Peyer's patch (tissue), 4 donors: ENCODE measurements at places on chromosomes 2 and 18. TPM values are rescaled to one million over a fixed set of nuclear protein-coding genes. Genes with fewer than 3 reads are reported as not detected.
A peak's percentile ranks its signal among the peaks of the same experiment; 100 is the strongest.

Gene ITGB6
- 13.3 TPM for total RNA-seq

Gene EN1
- total RNA-seq = not detected

Gene ALLC
- total RNA-seq = not detected

Gene WDSUB1
- total RNA-seq = 4.0 TPM

Gene SF3B6
- 75.9 TPM for total RNA-seq

- DNase-seq = no peak
- H3K4me1 ChIP-seq = no peaks in the 10 kb centered on the region
- H3K27me3 ChIP-seq = no peaks in the 10 kb centered on the region
- H3K27ac ChIP-seq = no peak overlapping the region
These were observed 86.6 kb downstream of the MARCO start for GRCh38 chr2:119028327-119029174.

DNA sequence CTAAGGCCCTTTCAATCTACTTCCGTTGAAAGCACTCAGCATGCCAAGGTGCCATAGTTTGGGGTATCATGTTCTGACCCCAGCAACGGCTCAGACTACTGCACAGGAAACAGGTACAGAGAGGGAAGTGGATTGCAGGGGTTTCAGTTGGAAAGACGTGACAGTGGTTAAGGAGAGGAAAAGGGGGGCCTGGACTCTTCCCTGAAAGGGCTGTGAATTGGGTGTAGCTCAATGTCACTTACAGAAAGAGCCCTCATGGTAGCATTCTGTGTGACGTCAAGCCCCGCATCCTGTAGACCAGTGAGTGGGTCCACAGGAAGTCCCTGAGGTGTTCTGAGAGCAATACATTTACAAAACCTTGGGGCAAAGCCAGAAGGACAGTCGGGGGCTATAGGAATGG lies 121.5 kb upstream of the GYPC start:
- H3K4me3 ChIP-seq = no peak overlapping the region
- DNase-seq = no peak
- no peak overlapping the region for H3K27ac ChIP-seq

Gene CDCA7
- total RNA-seq = 48.8 TPM

Gene FBXO15
- total RNA-seq = not detected

GRCh38 chr2:134027980-134028379 lies 225.9 kb upstream of the MGAT5 start:
- no peaks in the 10 kb centered on the region for H3K36me3 ChIP-seq
- DNase-seq = no peak
- peaks cover 5% of the 10 kb centered on the region for H3K4me1 ChIP-seq
- H3K4me3 ChIP-seq = no peak overlapping the region
- H3K27me3 ChIP-seq = no peaks in the 10 kb centered on the region

GRCh38 chr18:7174344-7175095 lies 56.4 kb upstream of the LRRC30 start:
- H3K36me3 ChIP-seq = no peaks in the 10 kb centered on the region
- H3K4me3 ChIP-seq = no peak overlapping the region
- H3K4me1 ChIP-seq = no peaks in the 10 kb centered on the region
- H3K27ac ChIP-seq = no peak overlapping the region
- no peak for DNase-seq

Gene CCDC74B
- total RNA-seq = not detected

DNA sequence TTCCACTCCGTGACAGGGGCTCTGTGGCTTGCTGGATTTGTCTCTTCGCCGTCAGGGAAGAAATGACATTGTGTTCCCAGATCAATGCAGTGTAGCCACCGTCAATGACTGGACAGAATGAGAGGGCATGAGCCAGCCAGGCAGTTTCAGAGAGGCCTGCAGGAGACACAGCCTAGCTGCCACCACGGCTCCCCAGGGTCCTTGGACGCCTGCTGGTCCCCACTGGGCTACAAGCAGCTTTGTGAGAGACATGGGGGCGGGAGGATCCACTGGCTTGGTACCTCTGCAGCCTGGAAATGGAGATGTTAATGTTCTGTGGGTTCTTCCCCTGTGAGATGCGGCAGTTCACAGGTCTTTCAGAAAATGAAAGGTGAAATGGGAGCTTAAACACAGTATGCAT lies 12.1 kb upstream of the AMER3 start:
- no peaks in the 10 kb centered on the region for H3K36me3 ChIP-seq
- no peaks in the 10 kb centered on the region for H3K27me3 ChIP-seq
- H3K27ac ChIP-seq = no peak overlapping the region

DNA sequence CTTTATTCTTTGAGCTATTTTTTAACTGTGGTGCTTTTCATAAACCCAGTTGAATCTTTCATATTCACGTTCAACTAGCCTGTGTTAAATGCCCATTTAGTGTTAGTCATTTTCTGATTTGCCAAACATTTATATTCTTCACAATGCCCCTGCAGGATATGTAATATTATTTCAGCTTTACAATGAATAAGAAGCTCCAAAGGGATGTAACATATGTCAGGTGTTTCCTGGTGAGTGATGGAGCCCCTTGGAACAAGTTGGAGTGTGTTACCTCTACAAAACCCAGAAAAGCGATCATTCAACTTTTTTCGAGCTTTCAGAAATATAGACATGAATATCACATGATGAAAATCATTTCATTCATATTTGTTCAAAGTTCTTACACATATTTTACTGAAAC lies 471.0 kb upstream of the CDH2 start:
- DNase-seq = no peak
- no peak overlapping the region for H3K27ac ChIP-seq
- no peaks in the 10 kb centered on the region for H3K27me3 ChIP-seq
- H3K36me3 ChIP-seq = no peaks in the 10 kb centered on the region

DNA sequence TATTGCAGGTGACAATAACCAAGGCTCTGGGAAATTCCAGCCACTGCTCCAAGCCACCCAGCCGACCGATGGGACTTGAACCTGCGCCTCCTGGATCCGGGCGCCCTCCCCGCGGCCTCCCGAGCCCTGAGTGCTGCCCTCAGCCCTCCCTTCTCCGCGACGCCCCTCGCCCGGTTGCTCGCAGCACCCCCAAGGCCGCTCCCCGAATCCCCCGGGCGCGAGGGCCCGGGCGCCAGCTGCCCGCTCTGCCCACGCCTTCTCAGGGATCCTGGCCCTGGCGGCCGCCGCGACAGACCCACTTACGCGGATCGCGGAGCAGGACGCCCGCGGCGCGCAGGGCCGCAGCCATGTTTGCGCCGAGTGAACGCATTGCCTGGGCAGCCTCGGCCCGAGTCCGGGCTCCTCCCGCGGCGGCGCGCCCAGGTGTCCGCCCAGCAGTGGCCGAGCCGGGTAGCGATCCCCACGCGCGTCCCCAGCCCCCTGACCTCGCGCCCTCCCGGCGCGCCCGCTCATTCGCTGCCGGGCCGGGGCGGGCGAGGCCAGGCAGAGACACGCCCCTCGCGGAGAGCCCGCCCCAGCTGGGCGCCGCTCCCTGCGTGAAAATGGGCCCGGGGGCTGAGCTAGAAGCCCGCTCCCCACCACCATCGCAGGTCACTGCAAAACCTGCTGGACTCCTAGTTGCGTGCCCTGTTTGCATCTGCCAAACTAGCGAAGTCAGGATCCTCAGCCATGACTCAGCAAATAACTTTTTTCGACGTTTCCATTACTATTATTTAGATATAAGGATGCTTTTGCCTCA lies at the start of gene FECH:
Gene FECH (minus strand): TSS at position 452 of the 799 bp plus-strand sequence. CDS start 82 bp downstream, at position 370.
- H3K4me1 ChIP-seq = no peaks in the 10 kb centered on the region
- H3K27me3 ChIP-seq = no peaks in the 10 kb centered on the region
- H3K36me3 ChIP-seq = no peaks in the 10 kb centered on the region
- peak within 1 kb of the TSS; percentile 75 for H3K27ac ChIP-seq
- peak within 1 kb of the TSS; percentile 70 for H3K4me3 ChIP-seq
- DNase-seq = peak; percentile 90

- H3K4me1 ChIP-seq = no peaks in the 10 kb centered on the region
- no peaks in the 10 kb centered on the region for H3K27me3 ChIP-seq
- H3K4me3 ChIP-seq = no peak overlapping the region
- DNase-seq = no peak
- H3K27ac ChIP-seq = no peak overlapping the region
These were observed 85.1 kb downstream of the LONRF2 start for GRCh38 chr2:100237163-100237562.

DNA sequence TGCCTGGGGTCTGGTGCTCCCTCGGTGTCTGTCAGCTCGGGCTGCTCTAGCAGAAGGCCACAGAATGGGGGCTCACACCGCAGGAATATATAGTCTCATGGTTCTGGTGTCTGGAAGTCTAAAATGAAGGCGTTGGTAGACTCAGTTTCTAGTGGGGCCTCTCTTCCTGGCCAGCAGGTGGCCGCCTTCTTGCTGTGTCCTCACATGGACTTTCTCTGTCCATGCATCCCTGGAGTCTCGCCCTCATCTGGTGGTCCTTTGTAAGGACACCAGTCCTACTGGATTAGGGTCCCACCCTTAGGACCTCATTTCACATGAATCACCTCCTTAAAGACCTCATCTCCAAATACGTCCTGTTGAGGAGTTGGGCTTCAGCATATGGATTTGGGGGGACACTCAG lies 65.7 kb downstream of the RRM2 start:
- no peaks in the 10 kb centered on the region for H3K36me3 ChIP-seq
- no peaks in the 10 kb centered on the region for H3K27me3 ChIP-seq
- no peak overlapping the region for H3K27ac ChIP-seq
- DNase-seq = no peak
- no peak overlapping the region for H3K4me3 ChIP-seq

DNA sequence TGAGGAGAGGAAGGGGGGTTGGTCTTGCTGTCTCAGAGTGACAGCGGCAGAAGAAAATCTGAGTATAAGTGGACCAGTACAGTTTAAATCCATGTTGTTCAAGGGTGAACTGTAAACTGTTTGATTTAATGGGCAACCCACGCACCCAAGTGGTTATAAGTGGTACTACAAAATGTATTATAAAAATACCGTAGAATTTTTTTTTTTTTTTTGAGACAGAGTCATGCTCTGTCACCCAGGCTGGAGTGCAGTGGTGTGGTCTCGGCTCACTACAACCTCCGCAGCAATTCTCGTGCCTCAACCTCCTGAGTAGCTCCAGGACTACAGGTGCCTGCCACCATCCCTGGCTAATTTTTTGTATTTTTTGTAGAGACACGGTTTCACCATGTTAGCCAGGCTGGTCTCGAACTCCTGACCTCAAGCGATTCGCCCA lies 2.1 kb upstream of the CHCHD5 start:
- H3K27me3 ChIP-seq = no peaks in the 10 kb centered on the region

- DNase-seq = peak; percentile 80
- no peaks in the 10 kb centered on the region for H3K36me3 ChIP-seq
- no peaks in the 10 kb centered on the region for H3K27me3 ChIP-seq
- peak overlapping the region; percentile 81 for H3K4me3 ChIP-seq
These were observed 536 bp downstream of the VPS54 start for GRCh38 chr2:64018701-64019082.

GRCh38 chr2:96530474-96531357 lies 5.8 kb upstream of the ARID5A start:
- peak; percentile 43 for DNase-seq
- H3K4me1 ChIP-seq = peaks cover 54% of the 10 kb centered on the region
- no peak overlapping the region for H3K4me3 ChIP-seq
- no peaks in the 10 kb centered on the region for H3K27me3 ChIP-seq

DNA sequence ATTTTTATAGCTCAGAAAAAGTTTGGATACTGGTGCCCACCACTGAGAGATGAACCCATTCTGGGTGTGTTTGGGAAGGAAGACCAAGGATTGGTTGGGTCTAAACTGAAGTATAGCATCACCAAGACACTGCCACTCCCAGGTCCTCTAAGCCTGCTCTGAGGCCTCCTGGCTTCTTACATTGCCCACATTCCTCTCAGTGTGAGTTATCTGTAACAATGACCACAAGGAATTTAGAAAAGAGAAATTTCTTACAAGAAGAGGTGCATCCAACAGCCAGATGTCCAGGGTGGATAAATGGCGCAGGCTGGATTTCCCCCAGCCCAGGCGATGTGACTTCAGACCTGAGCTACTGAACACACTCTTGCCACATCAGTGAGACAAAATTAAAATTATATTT lies 1.6 kb upstream of the GPR45 start:
- H3K4me3 ChIP-seq = no peak overlapping the region
- H3K36me3 ChIP-seq = no peaks in the 10 kb centered on the region

Gene LBH
- total RNA-seq = 17.0 TPM

- H3K27me3 ChIP-seq = no peaks in the 10 kb centered on the region
- H3K4me1 ChIP-seq = no peaks in the 10 kb centered on the region
- no peaks in the 10 kb centered on the region for H3K36me3 ChIP-seq
These were observed 83.4 kb downstream of the TTN start for GRCh38 chr2:178723786-178724346.

- H3K4me1 ChIP-seq = no peaks in the 10 kb centered on the region
- DNase-seq = no peak
- H3K27ac ChIP-seq = no peak overlapping the region
- no peaks in the 10 kb centered on the region for H3K27me3 ChIP-seq
These were observed 52.1 kb downstream of the ALPK2 start for GRCh38 chr18:58576638-58577251.

GRCh38 chr2:120230515-120231471 lies 7.6 kb upstream of the TMEM185B start:
- H3K36me3 ChIP-seq = no peaks in the 10 kb centered on the region
- H3K4me1 ChIP-seq = peaks cover 6% of the 10 kb centered on the region
- H3K27me3 ChIP-seq = no peaks in the 10 kb centered on the region
- peak overlapping the region; percentile 50 for H3K4me3 ChIP-seq
- H3K27ac ChIP-seq = peak overlapping the region; percentile 79

DNA sequence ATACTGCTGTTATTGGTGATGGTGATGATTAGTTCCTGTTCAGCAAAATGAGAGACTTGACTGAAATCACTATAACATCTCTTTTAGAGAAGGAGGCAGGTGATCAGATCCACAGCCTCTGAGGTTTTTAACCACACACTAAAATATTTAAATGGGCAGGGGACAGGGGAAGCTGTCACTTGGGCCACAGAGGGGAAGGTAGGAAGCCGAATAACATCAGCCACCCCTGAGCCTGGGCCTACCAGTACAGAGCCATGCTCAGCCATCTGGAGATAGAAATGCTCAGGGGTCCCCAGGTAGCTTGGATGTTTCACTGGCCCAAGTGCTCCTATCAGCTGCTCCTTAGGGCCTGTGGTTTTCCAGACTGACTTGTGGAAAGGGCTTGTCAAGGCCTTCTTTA lies 122.3 kb downstream of the MRO start:
- no peak overlapping the region for H3K27ac ChIP-seq
- DNase-seq = no peak
- H3K4me1 ChIP-seq = no peaks in the 10 kb centered on the region
- H3K4me3 ChIP-seq = no peak overlapping the region

- H3K27me3 ChIP-seq = no peaks in the 10 kb centered on the region
- no peaks in the 10 kb centered on the region for H3K4me1 ChIP-seq
- peaks cover 17% of the 10 kb centered on the region for H3K36me3 ChIP-seq
- H3K27ac ChIP-seq = no peak overlapping the region
- no peak for DNase-seq
These were observed 41.7 kb downstream of the DNMT3A start for GRCh38 chr2:25300001-25300400.

Gene SERPINB3
- total RNA-seq = not detected

DNA sequence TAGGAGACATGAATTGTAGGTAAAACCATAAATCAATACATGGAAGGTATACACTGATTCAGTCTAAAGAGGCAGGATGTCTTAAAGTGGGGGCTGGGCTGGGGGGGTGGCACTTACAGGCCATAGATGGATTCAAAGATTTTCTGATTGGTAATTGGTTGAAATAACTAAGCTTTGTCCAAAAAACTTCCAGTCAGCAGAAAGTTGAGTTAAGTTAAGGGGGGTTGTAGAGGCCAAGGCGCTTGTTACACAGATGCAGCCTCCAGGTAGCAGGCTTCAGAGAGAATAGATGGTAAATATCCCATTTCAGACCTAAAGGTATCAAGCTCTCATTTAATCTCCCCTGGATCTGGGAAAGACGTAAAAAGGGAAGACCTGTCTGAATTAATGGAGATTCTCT lies 233.6 kb upstream of the NRXN1 start:
- H3K4me3 ChIP-seq = no peak overlapping the region
- H3K27ac ChIP-seq = no peak overlapping the region
- H3K36me3 ChIP-seq = no peaks in the 10 kb centered on the region
- DNase-seq = no peak
- H3K4me1 ChIP-seq = no peaks in the 10 kb centered on the region
